ENCODE measurements at places on chromosomes 5 and 9.

GRCh38 chr5:132293992-132294727 lies at the start of gene SLC22A4:
TSS of gene SLC22A4 (plus strand) at chr5:132294394. CDS start at chr5:132294617, 223 bp downstream.
- peak; percentile 79 for DNase-seq

- DNase-seq, result no peak
These were observed 139.7 kb upstream of the PITX1 start for GRCh38 chr5:135173662-135174290.

DNA sequence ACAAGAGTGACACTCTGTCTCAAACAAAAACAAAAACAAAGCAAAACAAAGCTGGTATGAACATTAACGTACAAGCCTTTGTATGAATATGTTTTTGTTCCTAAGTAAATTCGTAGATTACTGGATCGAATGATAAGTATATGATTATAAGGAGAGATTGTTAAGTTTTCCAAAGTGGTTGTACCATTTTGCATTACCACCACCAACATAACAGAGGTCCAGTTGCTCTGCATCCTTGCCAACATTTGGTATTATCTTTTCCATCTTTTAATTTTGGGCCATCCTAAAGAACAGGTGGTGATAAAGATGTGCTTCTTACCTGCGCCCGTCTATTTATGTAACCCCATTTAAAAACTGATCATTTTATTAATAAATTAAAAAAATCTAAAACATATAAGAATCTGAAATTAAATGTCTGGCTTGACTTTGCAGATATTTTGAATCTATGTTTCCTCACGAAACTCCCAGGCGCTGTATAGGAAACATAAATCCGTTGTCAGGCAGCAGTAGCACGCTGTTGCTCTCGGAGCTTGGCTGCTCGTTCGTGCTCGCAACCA lies 593 bp upstream of the NAA35 start:
- DNase-seq, result no peak

DNA sequence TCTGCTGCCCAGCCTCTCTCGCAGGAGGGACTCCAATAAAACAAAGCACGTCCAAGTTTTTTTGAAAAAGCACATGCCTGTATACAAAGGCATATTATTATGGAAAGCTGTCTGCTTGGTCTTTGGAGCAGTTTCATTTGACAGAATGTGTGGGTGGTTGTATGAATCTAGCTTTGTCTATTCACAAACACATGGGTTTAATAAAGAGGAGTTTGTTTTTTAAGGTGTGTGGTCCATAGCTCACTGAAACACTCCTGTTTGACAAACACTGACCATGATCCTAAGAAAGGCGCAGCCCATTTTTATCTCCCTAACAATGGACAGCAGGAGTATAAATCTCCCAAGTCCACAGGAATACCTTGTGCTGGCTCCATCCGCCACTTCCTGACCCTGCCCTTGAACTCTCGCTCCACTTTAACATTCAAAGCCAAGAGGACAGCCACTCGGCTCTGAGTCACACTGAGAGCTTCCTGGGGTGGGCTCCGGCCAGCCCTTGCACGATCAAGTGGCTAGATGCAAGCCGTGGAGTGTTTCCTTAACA lies 371.9 kb downstream of the EBF1 start:
- no peak for DNase-seq

DNA sequence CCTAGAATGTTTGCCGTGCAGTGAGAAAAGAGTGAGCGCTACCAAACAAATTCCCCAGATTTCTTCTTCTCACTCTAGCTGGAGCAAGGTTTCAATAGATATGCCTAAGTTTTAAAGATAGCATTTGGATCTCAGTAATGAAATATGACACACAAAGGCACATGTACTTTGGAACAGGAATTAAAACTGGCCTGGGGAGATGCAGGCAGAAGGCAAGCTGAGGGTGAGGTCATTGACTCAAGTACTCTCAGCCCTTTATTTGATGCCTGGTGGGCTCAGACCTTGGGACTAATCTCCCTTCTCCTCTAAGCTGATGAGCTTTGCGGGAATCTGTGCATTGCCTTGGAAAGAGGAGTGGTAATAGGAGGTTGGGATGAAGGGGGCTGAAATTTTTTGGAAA lies 323.3 kb upstream of the SLC30A5 start:
- no peak for DNase-seq

- DNase-seq, result no peak
These were observed 17.0 kb downstream of the PLPP1 start for GRCh38 chr5:55517804-55518203.

DNA sequence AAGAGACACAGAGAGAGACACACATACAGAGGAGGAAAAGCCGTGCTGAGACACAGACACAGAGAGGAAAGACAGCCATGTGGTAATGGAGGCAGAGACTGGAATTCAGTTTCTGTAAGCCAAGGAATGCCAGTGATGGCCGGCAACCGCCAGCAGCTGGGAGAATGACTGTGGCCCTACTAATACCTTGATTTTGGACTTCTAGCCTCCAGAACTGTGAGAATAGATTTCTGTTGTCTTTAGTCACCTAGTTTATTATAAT lies 90.2 kb downstream of the TARS1 start:
- no peak for DNase-seq

DNA sequence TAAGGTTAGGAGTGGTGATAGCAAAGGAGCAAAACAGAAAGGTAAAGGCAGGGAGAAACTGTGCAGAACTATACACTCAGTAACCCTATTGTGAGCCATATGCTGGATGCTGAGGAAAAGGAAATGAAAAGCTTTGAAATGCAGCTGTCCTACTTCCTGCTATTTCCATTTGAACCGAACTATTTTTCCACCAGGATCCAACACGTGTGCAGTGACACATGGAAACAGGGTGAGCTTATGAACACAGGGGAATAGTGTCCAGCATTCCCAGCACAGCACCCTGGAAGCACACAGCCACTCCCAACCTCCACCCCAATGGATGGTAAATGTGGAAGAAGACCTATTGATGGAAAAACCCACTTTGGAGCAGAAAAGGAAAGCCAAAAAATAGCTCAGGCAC lies 69.0 kb upstream of the SLC12A2 start:
- DNase-seq, result no peak

DNA sequence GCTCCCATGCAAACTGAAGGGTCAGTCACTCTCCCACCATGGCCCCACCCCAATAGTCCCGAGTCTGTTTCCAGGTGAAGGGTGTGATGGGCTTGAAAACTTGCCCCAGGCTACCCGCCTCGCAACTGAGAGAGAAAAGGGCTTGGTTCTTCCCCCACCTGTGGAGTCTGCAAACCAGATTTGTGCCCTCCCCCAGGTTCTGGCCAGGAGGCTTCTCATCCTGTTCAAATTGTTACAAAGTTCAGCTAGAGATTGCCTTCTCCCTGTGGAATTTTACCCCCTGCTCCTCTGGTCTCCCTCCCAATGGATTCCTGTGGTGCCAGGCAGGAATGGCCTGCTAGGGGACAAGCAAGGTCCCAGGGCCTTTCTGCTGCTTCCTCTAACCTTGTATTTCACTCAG lies 93.1 kb upstream of the ACO1 start:
- DNase-seq, result no peak

GRCh38 chr5:14035859-14036503 lies 91.5 kb upstream of the DNAH5 start:
- no peak for DNase-seq

DNA sequence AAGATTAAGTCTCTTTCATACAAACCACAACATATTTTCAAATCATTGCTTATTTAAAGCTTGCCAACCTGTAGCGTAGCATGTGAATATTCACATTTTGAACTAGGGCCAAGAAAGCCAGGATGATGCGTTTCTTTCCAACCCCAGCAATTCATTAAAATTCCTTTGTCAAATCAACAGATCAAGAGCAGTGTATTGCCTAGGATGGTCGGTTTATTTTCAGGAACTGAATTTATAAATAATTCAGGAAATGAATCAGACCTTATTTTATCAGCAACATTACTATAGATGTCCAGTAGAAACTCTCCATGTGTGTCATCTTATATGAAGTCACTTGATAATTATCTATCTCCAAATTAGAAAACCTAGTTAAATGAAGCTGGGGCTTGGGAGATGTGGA lies 13.2 kb upstream of the AUH start:
- DNase-seq, result no peak

- DNase-seq, result peak; percentile 34
These were observed 50.8 kb downstream of the NR3C1 start for GRCh38 chr5:143352691-143353090.

GRCh38 chr5:126066836-126067235 lies 356.4 kb upstream of the GRAMD2B start:
- DNase-seq, result no peak

DNA sequence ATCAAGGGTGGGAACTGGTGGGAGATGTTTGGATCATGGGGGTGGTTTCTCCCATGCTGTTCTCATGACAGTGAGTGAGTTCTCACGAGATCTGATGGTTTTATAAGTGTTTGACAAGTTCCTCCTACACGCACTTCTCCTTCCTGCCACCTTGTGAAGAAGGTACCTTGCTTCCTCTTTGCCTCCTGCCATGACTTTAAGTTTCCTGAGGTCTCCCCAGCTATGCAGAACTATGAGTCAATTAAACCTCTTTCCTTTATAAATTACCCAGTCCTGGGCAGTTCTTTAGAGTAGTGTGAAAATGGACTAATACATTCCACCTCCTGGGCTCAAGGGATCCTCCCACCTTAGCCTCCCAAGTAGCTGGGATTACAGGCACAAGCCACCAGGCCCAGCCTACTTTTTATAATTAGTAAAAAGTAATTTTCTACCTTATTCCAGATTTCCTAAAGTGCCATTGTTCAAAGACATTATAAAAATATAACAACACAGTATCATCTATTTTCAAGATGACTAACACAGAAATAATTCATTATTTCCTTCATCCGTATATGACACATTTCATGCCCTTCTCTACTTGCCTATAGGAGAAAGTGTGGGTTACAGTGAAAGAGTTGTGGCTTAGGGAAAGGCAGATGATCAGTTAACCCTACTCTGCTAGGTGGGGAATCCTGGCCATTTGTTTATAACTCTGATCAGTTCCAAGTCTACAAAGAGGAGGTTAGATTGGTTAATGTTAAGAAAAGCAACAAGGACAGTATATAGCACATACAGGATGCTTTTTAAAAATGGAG lies 99.9 kb downstream of the TTC39B start:
- no peak for DNase-seq

- no peak for DNase-seq
These were observed 635.9 kb downstream of the TLE1 start for GRCh38 chr9:81053298-81054025.

GRCh38 chr5:155094455-155094854 lies 80.9 kb downstream of the KIF4B start:
- no peak for DNase-seq

DNA sequence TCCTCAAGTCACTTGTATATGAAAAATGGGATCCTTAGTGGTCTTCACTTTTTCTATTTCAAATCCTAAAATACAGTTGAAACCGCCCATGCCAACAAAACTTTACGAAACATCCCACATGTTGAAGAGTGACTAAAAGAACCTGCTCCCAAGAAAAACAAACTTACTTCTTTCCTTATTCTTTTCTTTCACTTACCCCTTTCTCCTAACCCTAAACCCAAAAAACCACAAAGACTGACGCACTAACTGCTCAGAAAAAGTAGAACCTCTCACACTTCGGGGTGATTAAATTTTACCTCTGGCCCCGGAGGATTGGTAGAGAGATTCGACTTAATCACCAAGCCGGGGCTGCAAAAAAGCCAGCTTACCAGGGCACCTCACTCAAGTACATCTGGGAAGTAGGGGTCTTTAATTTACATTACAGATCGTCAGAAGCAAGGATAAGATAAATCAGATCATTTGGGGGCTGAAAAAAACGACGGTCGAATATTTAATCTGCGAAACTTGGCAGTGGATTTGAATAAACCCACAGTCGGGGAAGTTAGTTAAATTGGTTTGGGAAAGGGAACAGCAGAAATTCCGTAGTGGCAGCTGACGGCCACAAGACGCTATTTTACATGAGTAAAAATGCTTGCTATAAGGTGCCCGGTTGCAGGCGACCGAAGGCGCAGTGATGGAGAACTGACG lies 1.3 kb downstream of the CDO1 start:
- no peak for DNase-seq

- DNase-seq, result no peak
These were observed 175.2 kb downstream of the SAXO1 start for GRCh38 chr9:18857769-18858168.

DNA sequence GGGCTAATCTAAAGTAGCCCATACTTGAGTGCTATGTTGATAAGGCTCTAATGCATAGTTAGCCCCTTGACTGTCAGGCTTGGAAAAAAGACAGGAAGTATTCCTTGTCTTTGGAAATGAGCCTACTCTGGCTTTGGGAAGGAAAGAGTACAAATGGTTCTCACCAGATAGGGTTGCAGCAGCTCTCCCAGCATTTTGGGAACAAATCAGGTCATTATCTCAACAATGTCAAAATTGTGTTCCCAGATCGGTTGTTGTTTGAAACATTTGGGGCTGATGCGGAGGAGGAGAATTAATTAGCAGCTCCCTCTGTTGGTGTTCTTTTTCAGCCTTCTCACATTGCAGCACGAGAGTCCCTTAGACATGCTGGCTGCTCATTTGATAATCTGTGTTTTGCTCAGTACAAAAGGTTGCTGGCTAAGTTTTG lies 294.7 kb upstream of the DMRT1 start:
- DNase-seq, result no peak

GRCh38 chr9:109797006-109797405 lies 17.0 kb downstream of the PALM2AKAP2 start:
- no peak for DNase-seq

- DNase-seq, result no peak
These were observed 10.2 kb downstream of the PAM start for GRCh38 chr5:102765350-102765749.

DNA sequence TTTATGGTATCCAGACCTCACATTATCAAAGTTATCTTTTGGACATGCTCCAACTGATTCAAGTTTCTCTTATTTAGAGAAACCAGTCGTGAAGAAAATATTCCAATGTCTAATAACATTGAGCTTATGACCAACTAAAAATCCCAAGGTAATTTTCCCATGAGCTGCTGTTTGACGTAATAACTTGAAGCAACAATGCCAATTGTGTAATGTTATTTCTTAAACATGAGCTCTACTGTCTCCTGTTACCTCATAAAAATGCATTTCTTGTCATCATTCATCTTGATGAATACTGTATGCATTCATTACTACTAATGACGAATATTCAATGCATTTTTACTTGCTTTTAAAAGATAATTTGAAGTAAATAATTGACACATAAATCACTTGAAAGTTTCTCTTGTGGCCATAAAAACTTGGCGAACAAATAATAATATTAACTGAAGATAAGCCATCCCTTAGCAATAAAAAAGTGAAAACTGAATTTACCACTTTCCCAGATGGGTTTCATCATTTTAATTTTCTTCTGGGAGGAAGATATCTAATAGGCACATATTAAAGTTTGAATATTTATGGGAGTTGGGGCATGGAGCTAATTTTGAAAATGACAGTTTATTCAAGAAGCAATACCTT lies 424 bp upstream of the MARCOL start:
- no peak for DNase-seq

- no peak for DNase-seq
These were observed 111.9 kb upstream of the FST start for GRCh38 chr5:53368516-53368915.

All from activated naive CD4-positive, alpha-beta T cell treated with Interleukin-2 at 50 U/mL for 16 hours (primary cell).